ENCODE measurements at places on chromosomes 4 and X. TPM values are rescaled to one million over a fixed set of nuclear protein-coding genes. Genes with fewer than 3 reads are reported as not detected.

- no peak for DNase-seq
Observed at GRCh38 chr4:109040441-109040840, 262.0 kb downstream of the COL25A1 start.

DNA sequence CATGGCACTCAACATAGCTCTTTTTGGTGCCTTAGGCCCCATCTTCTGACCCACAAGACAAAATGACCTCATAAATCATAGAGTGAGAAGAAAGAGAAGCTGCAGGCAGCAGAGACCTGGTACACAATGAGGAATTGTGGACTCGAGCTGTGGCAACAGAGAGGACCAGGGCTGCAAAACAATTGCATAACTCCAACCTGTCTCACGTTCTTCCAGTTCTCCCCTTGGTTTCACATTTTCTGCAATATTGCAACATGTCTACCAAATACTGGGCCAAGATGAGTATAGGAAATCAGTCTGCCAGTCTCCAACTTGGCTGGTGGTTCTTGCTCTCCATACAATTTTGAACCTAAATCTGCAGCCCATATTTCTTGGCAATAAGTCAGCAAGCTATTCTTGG, 105.3 kb downstream of the KDR start:
- DNase-seq = no peak

DNA sequence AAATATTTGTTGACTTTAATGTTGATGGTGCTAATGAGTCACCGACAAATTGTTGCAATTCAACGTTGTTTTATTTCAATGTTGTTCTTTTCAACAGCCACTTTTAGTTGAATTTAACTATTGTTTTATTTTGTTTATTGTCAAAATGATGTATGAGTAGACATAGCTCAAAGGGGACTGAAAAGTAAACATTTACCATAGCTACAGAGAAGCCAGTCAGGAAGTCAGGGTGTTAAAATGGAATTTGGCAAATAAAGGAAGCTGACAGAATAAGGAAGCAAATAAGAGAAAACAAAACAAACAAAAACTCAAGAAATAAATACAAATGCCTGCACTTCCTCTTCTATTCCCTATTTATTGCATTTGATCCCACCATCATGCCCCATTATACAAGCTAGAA, 648.4 kb upstream of the HTR2C start:
- no peak for DNase-seq

DNA sequence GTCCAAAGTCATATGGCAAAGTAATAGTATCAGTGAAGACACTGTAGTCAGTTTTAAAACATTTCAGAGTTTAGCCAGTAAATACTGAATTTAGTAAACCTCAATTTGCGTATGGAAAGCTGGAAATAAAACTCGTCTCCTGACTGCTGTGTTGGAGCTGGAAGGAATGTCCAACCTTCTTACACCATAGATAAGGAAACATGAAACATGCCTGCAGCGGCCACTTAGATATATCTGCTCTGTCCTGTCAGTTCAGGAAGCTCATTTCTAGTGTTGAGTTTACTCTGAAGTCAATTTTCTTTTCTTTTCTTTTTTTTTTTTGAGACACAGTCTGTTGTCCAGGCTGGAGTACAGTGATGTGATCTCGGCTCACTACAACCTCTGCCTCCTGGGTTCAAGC, 21.2 kb downstream of the ARHGAP10 start:
- DNase-seq = no peak

- no peak for DNase-seq
Observed at GRCh38 chr4:174053895-174054294, 229.6 kb downstream of the FBXO8 start.

GRCh38 chr4:122003335-122003734, 51.5 kb upstream of the TRPC3 start:
- no peak for DNase-seq

DNA sequence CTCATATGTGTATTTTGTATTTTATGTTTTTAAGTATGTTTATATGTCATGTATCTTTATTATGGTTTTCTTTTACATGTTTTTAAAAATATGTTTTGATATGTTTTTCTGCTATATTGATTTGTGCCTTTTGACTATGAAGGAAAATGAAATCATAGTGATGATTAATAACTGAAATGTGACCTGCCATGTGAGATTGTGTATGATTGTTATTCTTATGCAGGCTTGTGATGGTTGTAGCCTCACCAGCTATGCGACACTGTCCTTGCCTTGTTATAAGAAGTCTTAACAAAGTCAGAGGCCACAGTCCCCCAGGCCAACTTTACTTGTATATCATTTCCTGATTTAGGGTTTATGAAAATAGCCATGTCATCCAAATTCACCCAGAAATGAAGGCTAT, 83.2 kb downstream of the TMEM131L start:
- no peak for DNase-seq

DNA sequence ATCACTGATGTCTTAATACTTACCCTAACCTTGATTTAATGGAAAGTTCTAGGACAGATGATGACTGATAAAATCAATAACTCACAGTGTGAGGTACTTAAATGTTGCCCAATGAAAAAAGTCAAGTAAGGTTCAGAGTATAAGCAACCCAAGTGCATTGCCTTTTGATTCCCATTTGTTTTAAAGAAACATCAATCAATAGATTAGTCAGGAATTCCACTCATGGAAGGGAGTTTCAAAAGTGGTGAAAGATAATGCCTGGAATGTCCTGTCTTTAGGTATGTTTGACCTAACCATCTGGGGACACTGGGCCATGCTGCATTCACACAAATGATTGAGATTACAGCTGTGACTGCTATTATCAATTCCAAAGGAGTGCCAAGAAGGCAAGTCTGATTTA, 259.7 kb downstream of the PPARGC1A start:
- no peak for DNase-seq

DNA sequence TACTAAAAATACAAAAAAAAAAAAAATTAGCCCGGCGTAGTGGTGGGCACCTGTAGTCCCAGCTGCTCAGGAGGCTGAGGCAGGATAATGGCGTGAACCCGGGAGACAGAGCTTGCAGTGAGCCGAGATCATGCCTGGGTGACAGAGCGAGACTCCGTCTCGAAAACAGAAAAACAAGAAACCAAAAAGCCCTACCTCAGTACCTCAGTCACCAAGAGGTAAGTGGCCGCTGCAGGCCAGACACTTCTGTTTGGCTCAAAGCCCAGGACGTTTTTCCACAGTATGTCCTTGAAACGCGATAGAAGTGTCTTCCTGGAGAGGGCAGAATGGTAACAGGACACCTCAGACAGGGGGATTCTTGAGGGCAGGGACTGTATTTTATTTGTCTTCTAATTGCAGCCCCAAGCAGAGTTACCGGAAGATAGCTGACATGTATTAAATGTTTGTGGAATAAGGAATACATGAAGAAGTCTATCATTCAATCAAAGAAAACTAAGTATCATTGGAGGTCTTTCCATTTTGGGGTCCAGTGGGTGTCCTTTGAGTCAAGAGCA, 63.6 kb downstream of the CLNK start:
- DNase-seq = no peak

DNA sequence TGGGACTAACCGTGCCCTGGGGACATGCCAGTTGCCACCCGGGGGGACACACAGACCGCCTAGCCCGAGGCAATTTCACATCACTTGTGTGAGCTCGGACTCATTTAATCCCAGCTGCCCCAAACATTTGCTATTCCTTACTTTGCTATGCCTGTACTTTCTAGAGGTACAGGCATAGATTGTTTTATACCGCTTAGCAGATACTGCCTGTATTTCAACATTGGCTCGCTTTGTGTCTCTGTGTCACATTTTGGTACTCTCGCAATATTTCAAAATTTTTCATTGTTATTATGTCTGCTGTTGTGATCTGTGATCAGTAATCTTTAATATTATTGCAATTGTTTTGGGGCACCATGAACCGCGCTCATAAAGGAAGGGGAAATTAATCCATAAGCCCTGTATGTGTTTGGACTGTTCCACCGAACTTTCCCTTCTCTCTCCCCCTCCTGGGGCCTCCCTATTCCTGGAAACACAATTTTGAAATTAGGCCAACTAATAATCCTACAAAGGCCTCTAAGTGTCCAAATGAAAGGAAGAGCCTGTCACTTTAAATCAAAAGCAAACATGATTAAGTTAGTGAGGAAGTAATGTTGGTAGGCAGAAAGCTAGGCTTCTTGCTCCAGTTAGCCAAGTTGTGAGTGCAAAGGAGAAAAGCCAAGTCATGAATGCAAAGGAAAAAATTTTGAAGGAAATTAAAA, 568 bp upstream of the CASP6 start:
- DNase-seq = no peak

- DNase-seq = no peak
Observed at GRCh38 chr4:163111588-163111987, 55.1 kb downstream of the NAF1 start.

DNA sequence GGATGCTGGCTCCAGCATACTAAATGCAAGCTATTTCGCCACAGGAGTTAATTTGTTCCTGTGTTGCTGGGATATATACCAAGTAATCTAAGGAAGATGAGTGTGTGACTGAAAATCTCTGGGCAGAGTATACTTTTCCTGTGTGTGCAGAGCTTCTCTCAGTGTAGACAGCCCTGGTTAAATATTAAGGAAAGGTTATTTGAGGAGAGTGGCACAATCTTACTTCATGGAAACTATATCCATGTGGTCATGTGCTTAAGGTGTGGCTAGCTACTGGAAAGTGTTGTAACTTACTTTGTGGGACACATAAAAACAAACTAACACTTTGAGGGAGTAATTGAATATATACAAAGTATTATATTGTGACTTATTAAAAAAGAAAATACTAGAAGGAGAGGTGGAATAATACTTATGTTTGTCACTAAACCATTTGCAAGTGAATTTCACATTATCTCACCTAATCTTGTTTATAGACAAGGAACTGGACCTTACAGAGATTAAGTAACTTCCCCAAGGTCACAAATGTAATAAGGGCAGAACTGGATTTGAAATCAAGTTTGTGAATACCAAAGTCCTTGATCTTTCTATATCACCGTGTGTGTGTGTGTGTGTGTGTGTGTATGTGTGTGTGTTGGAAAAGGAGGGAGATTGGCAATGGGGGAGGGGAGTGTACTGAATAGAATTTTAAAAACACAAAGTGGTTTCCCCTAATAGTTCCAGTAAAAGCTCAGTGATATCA, 408.2 kb upstream of the NR3C2 start:
- DNase-seq = no peak

- DNase-seq = no peak
Observed at GRCh38 chrX:13252726-13253125, 67.1 kb downstream of the ATXN3L start.

GRCh38 chr4:140871368-140871767, 115.2 kb upstream of the TBC1D9 start:
- no peak for DNase-seq

- DNase-seq = no peak
Observed at GRCh38 chr4:112951362-112952312, 97.8 kb upstream of the ANK2 start.

- DNase-seq = no peak
Observed at GRCh38 chr4:138870737-138871554, 144.6 kb upstream of the NOCT start.

DNA sequence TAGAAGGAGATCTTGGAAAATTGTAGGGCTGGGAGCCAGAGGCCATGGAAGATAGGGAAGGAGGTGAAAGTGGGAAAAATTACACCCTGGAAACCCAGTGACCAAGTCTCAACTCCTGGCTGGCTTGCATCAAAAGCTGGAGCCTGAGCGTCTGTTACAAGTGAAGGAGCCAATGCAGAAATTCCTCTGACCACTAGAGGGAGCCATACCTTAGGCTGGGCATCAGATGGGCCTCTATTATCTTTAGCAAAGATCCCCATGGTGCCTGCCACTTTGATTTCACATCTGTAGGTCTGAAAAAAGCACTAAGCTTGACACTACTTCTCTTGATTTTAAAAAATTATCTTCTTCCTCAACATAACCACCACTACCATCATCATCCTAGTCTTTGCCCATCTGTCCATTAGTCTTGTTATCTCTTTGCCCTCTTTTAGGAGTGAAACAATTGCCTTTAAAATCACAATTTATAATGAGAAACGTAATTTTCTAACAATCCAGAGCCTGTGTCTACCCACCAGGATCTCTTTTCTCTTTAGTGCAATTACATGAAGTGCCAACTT, 62.9 kb downstream of the ANAPC4 start:
- peak; percentile 18 for DNase-seq

- no peak for DNase-seq
Observed at GRCh38 chr4:121860121-121860520, 10.2 kb downstream of the BBS7 start.

- no peak for DNase-seq
Observed at GRCh38 chrX:136182414-136182813, 35.1 kb downstream of the FHL1 start.

DNA sequence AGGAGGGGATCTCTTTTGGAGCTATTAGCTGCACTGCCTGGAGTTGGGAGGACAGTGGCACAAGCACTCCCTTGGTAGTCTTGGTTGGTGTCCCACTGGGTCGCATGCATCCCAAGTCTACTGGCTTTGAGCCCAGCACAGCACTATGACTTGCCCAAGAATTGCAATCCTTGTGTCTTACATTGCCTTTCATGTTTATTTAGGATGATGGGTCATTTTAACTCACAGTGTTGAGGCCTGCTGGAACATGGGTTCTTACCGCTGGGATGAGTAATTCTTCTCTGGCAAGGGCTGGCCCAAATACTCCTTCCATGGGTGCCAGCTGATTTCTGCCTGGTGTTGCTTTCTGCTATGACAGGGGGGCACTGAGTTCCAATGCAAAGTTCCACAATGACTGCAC, 185.5 kb downstream of the TEX13C start:
- no peak for DNase-seq

- no peak for DNase-seq
Observed at GRCh38 chr4:163048447-163048846, 118.2 kb downstream of the NAF1 start.

The AMTN gene
- not detected for total RNA-seq

The CD99 gene
- total RNA-seq = 398 TPM

The ITIH6 gene
- total RNA-seq = not detected

The GLRA2 gene
- total RNA-seq = not detected

The PTPN13 gene
- 13.2 TPM for total RNA-seq

The NR3C2 gene
- 7.1 TPM for total RNA-seq

The FGB gene
- total RNA-seq = not detected

The EIF4E gene
- total RNA-seq = 78.9 TPM

The GNRHR gene
- not detected for total RNA-seq

The VSIG4 gene
- total RNA-seq = 448 TPM

The WDR17 gene
- 1.4 TPM for total RNA-seq

The INTU gene
- total RNA-seq = 4.6 TPM

The TBL1X gene
- total RNA-seq = 19.2 TPM

The CSAG3 gene
- total RNA-seq = not detected

The SSX4B gene
- total RNA-seq = not detected

The AFP gene
- total RNA-seq = not detected

The APELA gene
- total RNA-seq = not detected

The EGFL6 gene
- 15.7 TPM for total RNA-seq

Data from mesenteric fat pad (tissue), 1 donor.